ENCODE measurements at places on chromosomes 7 and 10. TPM values are rescaled to one million over a fixed set of nuclear protein-coding genes. Genes with fewer than 3 reads are reported as not detected.

ARMC3 gene
- 0.66 TPM for total RNA-seq

CRTAC1 gene
- 1.3 TPM for total RNA-seq

ARMS2 gene
- not detected for total RNA-seq

PNLIPRP2 gene
- not detected for total RNA-seq

MINDY3 gene
- total RNA-seq: 16.8 TPM

HHEX gene
- 13.1 TPM for total RNA-seq

TRPV6 gene
- not detected for total RNA-seq

RBM20 gene
- total RNA-seq: 2.1 TPM

ZNF736 gene
- total RNA-seq: not detected

AFAP1L2 gene
- total RNA-seq: 27.3 TPM

LAMB4 gene
- 0.23 TPM for total RNA-seq

KIAA1217 gene
- 1.9 TPM for total RNA-seq

AHR gene
- 7.4 TPM for total RNA-seq

FLNC gene
- total RNA-seq: 7.3 TPM

SEMA3D gene
- not detected for total RNA-seq

MTERF1 gene
- total RNA-seq: 10.1 TPM

TAS2R16 gene
- not detected for total RNA-seq

TRPV5 gene
- total RNA-seq: not detected

OR2A5 gene
- total RNA-seq: not detected

OR9A2 gene
- not detected for total RNA-seq

H2BK1 gene
- total RNA-seq: not detected

OGDHL gene
- 0.16 TPM for total RNA-seq

ANKRD1 gene
- 41.9 TPM for total RNA-seq
